Motor neuron (in vitro differentiated cells): ENCODE measurements at places on chromosomes 6 and 20. TPM values are rescaled to one million over a fixed set of nuclear protein-coding genes. Genes with fewer than 3 reads are reported as not detected.

SMPDL3A gene
- 5.1 and 5.2 TPM in 2 replicates for total RNA-seq

XPO5 gene
- 29.4 and 31.6 TPM in 2 replicates for total RNA-seq

CLPSL1 gene
- not detected in 2 replicates for total RNA-seq

GRCh38 chr6:1915226-1915625 lies 305.5 kb downstream of the FOXC1 start:
- no peak for ATAC-seq

DNA sequence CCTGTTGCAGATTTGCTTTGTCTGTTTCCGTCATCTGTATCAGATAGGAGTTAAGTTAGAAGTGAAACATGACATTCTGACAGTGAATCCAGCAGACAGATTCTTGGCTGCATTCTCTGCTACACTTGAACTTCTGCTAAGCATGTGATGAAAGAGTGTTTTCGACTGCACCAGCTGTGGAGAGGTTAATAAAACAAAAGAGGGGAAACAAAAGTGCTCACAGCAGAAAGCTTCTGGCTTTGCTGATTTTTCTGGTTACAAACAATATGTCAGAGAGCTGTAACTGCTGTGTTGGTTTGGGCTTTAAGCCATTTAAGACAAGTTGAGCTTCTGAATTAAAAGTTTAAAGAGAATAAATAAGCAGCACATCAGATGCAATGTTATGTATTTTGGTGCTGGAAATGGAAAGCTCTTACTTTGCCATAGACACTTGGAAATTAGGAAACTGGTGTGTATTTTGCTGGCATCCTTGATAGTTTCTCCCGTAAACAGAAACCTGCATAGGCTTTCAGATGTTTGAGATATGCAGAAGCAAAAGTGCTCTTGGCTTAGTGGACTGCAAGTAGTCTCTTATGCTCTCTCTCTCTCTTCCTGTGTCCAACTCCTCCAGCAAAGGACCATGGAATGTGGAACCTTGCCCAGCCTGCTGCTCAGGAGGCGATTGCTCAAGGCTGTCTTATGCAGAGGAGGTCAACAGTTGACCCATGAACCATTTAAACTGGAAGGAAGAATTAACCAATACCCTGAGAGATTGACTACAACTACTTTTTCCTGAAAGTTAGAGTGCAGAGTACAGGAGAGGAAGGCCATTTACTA lies 104.9 kb downstream of the RPS12 start:
- peak; percentile 100 for ATAC-seq

- no peak for ATAC-seq
Measured at GRCh38 chr6:148203281-148203925, 139.2 kb upstream of the SASH1 start.

GRCh38 chr6:169095153-169095552 lies 158.5 kb downstream of the THBS2 start:
- ATAC-seq = no peak

- ATAC-seq = peak; percentile 76
Measured at GRCh38 chr6:124330197-124330596, 526.5 kb downstream of the NKAIN2 start.

GRCh38 chr6:34544776-34545471 lies 11.2 kb downstream of the SPDEF start:
- ATAC-seq = no peak

DNA sequence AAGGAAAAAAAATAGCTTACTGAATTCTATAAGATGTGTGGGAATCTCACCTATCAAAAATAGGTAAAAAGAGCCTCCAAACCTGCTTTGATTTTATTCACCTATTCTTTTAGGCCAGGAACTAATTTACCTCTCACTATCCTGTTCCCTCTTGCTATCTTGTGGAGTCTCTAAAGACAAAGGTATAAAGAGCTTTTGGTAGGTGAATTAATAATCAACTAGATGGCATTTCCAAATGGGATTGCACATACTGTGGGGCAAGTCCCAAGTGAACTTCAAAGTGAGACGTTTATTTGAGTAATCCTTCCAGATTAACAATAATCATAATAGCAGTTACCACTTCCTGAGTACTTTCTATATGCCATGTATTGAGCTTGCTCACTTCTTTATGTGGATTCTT lies 2.8 kb downstream of the FAM8A1 start:
- ATAC-seq = no peak

DNA sequence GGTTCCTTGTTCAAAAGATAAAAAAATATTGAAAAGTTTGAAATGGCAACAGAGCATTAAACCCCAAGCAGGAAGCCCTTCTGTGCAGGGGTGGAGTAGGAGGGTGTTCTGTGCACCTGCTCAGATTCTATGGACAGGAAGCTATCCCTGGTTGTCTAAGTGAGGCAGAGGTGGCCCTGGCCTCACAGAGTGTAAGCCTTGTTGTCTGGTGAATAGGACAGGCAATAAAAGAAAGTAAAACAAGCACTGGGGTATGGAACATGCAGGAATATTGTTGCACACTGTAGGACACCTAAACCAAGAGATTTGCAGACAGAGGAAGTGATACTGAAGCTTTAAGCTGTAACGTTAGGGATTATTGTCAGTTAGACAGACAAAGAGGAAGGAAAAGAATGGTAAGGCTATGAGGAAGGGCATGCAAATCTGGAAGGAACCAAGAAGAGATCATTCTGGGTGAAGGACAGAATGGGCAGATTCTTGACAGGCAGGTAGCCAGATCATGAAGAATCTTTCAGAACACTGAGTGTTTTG lies 66.8 kb downstream of the TBC1D7 start:
- no peak for ATAC-seq
